Activated T-cell treated with anti-CD3 and anti-CD28 coated beads, Interleukin-2, amount 50 U/mL, for 48 hours (primary cell): ENCODE measurements at places on chromosomes 1 and 21.

- no peak for DNase-seq
Observed at GRCh38 chr1:3998086-3998485, 98.0 kb upstream of the C1orf174 start.

DNA sequence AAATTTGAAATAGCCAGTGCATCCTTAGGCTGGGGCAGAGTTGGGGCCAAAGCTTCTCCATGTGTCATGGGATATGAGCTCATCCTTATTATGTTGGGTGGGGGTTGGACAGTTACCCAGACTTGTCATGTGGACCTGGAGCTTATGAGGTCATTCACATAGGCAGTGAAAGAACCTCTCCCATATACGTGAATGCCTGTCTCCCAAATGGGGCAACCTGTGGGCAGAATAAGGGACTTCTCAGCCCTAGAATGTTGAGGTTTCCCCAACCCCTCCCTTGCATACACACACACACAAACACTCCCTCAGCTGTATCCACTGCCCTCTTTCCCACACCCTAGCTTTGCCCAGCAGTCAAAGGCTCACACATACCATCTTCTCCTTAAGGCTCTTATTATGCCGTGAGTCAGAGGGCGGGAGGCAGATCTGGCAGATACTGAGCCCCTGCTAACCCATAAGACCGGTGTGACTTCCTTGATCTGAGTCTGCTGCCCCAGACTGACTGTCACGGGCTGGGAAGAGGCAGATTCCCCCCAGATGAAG lies 2.3 kb upstream of the IVL start:
- DNase-seq = no peak

DNA sequence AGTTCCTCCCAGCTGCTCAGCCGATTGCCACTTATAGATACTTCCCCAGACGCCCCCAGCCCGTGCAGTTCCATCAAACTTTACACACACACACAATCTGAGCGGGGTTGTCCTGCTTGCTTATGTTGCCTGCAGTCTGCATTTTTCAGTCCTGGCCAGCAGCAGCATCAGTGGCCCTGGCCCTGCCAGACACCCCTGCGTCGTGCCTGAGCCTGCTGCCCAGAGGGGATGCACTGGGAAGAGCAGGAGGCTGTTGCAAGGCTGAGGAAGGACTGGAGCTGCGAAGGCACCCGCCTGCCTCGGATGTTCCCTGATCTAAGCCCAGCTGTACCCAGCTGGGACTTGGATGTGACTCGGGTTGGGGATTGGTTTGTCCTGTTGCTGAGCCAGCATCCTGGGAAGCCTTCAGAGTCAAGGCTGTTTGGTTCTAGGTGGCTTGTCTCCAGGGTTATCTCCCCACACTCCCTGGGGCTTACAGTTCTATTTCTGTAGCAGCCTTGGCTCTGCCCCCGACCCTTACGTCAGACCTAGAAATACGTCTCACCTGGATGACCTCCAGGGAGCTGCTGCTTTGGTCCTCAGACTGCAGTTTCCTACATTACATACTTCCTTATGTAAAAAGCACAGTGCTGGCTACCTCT lies 42.3 kb downstream of the MAN1C1 start:
- peak; percentile 11 for DNase-seq

GRCh38 chr1:203124546-203125317 lies 2.8 kb upstream of the ADORA1 start:
- no peak for DNase-seq

DNA sequence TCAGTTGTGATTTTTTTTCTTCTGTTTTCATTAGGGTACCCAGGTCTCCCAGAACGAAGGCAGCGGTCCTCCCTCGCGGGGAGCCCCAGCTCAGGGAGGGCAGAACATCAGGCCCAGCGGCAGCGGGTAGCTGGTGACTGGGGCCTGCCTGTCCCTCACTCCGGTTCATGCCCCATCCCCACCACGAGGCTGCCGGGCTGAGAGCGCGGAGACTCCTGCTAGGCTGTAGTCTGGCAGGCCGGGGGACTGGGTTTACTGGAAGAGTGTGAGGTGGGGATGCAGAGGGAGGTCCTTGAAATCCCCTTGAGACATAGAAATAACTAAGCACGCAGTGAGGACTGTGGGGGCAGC lies 10.5 kb downstream of the BRINP2 start:
- no peak for DNase-seq

GRCh38 chr1:150622303-150622975 lies 7.0 kb downstream of the ENSA start:
- no peak for DNase-seq

- no peak for DNase-seq
Observed at GRCh38 chr1:40905061-40905460, 42.9 kb upstream of the CITED4 start.

GRCh38 chr1:41711581-41711980 lies 207.1 kb downstream of the HIVEP3 start:
- no peak for DNase-seq

GRCh38 chr1:21165076-21165475 lies 11.6 kb downstream of the EIF4G3 start:
- no peak for DNase-seq

- no peak for DNase-seq
Observed at GRCh38 chr1:18746981-18747380, 112.5 kb downstream of the TAS1R2 start.

DNA sequence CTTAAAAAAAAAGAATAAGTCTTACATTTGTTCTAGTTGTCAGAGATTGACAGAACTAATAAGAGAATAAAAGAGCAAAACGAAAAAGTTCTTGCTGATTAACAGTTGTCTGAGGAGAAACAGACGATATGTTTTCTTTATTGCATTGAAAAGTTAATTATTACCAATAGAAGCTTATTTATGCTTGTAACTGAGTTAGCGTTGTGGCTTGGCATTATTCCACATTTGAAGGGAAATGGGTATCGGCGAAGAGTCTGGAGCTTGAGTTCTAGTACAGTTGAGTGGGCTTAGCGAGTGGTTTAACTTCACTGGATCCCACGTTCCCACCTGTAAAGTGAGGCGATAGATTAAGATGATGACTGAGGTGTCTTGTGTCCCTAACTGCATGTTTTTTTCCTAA lies 109.0 kb downstream of the SDCCAG8 start:
- no peak for DNase-seq

- no peak for DNase-seq
Observed at GRCh38 chr1:246304484-246305259, 202.4 kb downstream of the SMYD3 start.

- peak; percentile 38 for DNase-seq
Observed at GRCh38 chr1:197776351-197777105, 1.2 kb upstream of the DENND1B start.

DNA sequence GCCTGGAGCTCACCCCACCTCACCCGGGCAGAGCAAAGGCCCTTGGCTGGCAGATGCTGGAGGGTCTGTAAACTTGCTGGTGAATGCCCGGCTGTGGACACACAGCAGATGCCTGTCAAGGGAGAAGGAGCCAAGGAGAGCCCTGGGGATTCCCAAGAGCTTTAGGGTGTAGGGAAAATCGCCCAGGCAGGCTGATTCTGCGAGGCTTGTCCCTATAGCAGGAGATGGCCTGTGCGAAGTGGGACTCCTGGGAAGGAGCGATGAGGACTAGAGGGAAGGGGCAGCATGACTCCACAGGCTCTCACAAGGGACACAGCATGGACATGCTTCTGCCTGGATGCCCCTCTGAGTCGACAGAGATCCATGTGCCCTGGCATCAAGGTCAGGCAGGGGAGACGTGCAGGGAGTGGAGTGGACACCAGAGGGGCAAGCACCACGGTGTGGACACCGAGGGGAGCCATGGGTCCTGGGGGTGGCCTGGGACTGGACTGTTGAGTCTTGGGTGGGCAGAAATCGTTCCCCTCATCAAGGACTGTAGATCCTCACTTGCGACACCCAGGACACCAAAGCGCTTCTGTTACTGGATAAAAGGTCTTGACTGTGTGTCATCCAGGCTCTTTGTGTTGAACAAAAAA lies 71.4 kb upstream of the ABCG1 start:
- no peak for DNase-seq

- DNase-seq = no peak
Observed at GRCh38 chr21:34559089-34559631, 47.1 kb upstream of the KCNE1 start.

GRCh38 chr1:81802707-81803430 lies 2.1 kb downstream of the ADGRL2 start:
- peak; percentile 17 for DNase-seq

DNA sequence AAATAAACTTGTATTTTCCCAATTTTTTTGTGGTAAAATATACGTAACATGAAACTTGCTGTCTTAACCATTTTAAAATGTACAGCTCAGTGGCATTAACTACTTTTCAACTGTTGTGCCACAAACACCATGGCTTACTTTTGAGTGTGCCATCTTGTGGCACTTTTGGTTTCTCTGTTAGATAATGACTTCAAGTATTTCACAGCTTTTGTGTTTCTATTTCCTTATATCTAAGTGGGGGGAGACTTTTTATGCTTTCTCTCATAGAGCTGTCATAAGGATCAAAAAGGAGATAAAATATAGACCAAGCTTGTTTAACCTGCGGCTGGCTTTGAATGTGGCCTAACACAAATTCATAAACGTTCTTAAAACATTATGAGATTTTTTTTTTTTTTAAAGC lies 44.3 kb downstream of the CDC14A start:
- DNase-seq = no peak

DNA sequence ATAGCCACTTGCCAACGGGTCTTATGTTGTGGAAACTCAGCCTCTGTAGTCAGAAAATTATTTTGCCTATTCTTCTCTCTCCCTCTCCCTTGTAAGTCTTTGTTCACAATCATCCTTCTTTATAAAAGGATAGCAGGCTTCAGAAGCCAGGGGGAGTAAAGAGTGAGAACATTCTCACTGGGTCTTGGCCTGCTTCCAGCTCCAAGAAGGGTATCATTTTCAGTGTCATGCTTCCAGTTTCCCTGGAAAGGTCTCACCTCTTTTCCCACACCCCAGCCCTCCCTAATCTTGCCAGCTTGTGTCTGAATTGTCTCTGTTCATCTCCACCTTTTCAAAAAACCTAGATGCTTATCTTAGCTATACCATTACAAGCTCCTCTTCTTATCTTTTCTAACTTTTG lies 346.2 kb upstream of the LRRC7 start:
- DNase-seq = no peak

GRCh38 chr1:2381741-2382620 lies 9.4 kb downstream of the MORN1 start:
- peak; percentile 79 for DNase-seq

- DNase-seq = no peak
Observed at GRCh38 chr1:218499011-218499691, 154.0 kb downstream of the TGFB2 start.

DNA sequence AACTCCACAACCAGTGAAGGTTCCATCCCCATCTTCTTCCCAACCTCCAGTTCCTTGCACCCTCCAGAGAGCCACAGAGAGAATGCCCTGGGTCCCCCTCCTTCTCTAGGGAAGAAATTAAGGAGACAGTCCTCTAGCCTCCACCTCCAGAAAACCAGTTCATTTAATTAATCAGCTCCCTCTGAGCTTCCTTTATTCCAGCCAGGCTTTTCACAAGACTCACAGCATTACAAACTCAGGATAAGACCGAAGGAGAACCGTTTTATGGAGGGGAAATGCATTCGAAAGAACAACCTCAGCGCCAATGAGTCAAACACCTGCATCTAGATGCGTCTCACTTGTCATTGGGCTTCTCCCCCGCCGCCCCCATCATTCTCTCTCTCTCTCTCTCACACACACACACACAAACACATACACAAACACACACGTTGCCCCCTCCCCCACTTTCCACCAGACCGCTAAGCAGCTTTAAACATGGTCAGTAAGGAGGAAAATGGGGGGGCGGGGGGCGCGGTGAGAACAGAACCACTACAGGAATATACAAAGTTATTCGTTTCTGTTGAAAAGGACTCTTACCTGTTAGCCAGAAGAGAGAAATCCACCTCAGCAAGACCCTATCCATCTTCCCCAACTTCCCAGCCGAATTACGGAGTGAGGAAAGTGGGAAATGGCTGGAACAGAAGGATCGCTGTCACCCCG lies 544 bp downstream of the ILDR2 start:
- DNase-seq = peak; percentile 66

DNA sequence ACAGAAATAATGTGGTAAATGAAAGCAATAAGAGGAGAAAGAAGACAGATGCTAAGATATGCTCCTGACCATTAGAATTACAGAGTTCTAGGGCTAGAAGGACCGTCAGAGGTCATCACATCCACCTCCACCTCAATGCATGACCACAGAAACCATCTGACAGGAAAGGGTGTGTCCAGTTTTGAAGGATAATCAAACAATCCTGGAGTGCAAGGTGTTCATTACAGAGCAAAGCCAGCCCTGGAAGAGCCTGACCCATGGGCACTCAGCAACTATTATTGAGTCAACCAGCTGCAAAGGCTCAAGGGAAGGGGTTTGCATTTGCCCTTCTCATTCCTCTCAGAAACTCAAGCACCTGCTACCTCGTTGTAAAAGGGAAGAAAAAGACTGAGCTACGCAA lies 46.4 kb downstream of the TOR1AIP2 start:
- DNase-seq = no peak
